ENCODE measurements at places on chromosomes 7 and 10.
A peak's percentile ranks its signal among the peaks of the same experiment; 100 is the strongest.

GRCh38 chr7:131096267-131096927 is 231.3 kb upstream of the MKLN1 start:
- no peak for DNase-seq

GRCh38 chr10:103982639-103983038 is 15.7 kb downstream of the SLK start:
- peak; percentile 53 for DNase-seq

- DNase-seq: no peak
Observed at GRCh38 chr10:128096486-128097199, 29.6 kb downstream of the MKI67 start.

- DNase-seq: no peak
Observed at GRCh38 chr7:137564677-137565076, 221.1 kb upstream of the PTN start.

DNA sequence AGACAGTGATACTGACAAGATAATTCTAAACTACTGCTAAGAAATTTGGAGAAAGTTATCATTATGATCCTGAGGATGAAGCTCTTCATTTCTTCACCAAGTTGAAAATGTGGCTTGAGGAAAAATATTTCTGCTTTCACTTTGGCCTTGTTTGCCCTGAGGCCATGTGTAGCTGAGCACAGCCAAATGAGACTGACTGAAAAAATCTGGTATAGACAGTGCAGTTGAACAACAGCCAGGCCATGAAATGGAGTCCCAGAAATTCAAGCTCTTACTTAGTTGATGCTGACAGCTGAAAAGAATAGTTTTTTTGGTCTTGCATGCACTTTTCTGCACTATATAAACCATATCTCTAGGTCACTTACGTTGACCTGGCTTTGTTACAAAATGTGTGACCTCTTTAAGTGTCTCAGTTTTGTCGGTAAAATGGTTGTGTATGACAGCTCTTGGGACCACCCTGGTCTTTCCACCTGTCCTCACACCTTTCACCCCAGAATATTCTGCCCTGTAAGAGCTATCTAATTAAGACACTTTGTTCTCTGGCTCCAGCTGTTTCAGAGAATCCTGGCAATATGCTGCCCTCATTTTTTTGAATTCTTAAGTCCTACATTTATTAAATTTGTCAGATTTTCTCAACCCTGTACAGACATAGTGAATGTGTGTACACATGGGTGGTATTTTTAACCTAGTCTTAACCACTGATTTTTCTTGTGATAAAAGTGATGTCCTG is 91.3 kb downstream of the CD36 start:
- DNase-seq: peak; percentile 14

- no peak for DNase-seq
Observed at GRCh38 chr10:25627606-25628005, 306.4 kb upstream of the MYO3A start.

DNA sequence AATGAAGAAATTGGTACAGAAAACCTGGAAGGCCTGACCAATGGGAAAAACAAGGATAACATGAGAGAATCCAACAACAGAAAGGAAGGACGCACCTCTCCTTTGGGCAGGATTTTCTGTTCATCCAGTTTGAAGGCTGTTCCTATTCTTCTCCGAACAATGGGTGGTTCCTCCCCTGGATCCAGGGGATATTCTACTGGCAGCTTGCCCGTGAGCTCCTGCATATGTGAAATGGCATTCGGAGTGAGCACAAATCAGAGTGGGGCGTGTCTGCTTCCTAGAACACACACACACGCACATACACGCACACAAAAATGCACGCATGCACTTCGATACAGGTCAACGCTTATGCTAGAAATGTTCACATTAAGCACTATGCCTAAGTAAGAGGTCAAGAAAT is 83.5 kb downstream of the PRPF18 start:
- no peak for DNase-seq

- peak; percentile 60 for DNase-seq
Observed at GRCh38 chr10:33612551-33612950, 278.1 kb upstream of the NRP1 start.

GRCh38 chr7:156378806-156379205 is 261.8 kb upstream of the RNF32 start:
- DNase-seq: no peak

DNA sequence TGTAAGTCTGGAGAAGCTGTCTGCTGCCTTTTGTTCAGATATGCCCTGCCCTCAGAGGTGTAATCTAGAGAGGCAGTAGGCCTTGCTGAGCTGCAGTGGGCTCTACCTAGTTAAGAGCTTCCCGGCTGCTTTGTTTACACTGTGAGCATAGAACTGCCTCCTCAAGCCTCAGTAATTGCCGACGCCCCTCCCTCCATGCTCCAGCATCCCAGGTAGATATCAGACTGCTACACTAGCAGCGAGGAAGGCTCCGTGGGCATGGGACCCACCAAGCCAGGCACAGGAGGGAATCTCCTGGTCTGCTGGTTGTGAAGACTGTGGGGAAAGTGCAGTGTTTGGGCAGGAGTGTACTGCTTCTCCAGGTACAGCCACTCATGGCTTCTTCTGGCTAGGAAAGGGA is 26.4 kb upstream of the CXCL12 start:
- no peak for DNase-seq

DNA sequence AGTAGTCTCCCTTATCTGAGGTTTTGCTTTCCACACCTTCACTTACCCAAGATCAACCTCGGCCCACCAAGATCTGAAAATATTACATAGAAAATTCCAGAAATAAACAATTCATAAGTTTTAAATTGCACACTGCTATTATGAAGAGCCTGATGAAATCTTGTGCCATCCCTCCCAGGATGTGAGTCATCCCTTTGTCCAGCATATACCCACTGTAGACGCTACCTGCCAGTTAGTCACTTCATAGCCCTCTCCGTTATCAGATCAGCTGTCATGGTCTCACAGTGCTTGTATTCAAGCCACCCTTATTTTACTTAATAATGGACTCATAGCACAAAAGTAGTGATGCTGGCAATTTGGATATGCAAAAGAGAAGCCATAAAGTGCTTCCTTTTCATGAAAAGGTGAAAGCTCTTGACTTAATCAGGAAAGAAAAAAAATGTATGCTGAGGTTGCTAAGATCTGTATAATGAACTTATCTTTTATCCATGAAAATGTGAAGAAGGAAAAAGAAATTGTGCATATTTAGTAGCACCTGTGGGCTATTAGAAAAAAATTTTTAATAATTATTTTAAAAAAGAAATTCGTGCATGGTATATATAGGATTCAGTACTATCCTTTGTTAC is 9.8 kb upstream of the MRPS16 start:
- DNase-seq: no peak

GRCh38 chr7:57443567-57443966 is 6.4 kb upstream of the ZNF716 start:
- no peak for DNase-seq

DNA sequence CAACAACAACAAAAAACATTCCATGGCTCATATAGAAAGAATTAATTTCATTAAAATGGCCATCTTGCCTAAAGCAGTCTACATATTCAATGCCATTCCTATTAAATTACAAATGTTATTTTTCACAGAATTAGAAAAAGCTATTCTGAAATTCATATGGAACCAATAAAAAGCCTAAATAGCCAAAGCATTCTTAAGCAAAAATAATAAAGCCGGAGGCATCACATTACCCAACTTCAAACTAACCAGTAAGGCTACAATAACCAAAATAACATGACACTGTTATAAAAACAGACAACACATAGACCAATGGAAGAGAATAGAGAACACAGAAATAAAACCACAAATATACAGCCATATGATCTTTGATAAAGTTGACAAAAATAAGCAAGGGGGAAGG is 330.4 kb downstream of the KIF20B start:
- DNase-seq: no peak

Data from MM.1S (cell line).